ENCODE measurements at places on chromosomes 2 and 18.

DNA sequence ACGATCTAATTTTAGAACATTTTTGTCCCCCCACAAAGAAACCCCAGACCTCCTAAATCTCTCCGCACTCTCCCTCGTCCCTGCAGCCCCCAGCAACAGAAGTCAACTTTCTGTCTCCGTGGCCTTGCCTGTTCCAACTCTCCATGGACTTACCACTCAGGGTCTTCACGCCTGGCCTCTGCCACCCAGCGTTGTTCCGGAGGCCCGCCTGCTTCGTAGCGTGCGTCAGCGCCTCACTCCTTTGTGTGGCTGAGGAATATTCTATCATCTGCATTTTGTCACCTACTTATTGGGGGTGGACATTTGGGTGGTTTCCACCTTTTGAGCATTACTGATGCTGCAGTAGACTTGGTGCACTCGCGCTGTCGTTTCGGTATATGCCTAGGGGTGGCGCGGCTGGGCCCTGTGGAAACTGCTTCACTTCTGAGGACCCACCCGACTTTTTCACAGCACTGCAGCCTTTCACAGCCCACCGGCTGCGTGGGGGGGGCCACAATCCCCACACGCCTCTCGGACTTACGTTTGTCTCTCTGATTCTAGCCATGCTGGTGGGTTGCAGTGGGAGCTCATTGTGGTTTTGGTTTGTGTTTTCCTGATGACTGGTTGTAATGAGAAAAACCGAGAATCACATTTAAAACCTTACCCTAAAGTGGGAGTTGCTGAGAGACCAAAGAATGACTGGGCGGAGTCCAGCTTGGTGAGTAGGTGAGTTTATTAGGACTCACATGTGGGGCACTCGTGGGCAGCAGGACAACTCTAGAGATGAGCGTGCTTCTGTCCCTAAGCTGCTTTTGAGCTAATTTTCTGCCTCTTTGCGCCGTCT, 1.4 kb upstream of the HSBP1L1 start:
- no peak for DNase-seq

- DNase-seq, result no peak
Observed at GRCh38 chr2:15686643-15687042, 95.0 kb downstream of the DDX1 start.

- DNase-seq, result no peak
Observed at GRCh38 chr2:143877056-143877455, 642.9 kb downstream of the ZEB2 start.

DNA sequence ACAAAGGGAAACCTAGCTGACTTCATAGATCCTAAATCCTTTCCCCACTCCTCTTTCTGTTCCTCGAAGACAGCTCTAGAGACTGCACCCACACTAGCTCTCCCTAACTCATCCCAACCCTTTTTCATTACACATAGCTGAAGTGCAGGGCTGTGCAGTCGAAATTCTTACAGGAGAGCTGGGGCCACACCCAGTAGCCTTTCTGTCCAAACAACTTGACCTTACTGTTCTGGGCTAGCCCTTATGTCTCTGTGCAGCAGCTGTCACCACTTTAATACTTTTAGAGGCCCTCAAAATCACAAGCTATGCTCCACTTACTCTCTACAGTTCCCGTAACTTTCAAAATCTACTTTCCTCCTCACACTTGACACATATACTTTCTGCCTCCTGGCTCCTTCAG, 666.1 kb upstream of the PKDCC start:
- no peak for DNase-seq

- no peak for DNase-seq
Observed at GRCh38 chr2:98004047-98004446, 8.3 kb upstream of the TMEM131 start.

DNA sequence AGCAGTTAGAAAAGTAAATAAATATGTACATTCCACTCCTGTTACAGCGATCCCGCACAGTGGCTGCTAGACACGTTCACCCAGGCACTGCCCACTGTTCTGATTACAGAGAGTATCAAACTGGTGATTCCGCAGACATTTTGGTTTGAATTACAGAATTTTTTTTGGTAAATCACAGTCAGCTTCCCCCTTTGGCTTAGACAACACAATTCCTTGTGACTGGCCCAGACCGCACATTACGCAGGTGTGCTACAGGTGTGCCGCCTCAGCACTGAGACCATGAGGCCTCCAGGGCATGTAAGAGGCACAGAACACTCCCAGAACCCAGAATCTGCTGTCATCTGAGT, 112.3 kb downstream of the PXDN start:
- no peak for DNase-seq

DNA sequence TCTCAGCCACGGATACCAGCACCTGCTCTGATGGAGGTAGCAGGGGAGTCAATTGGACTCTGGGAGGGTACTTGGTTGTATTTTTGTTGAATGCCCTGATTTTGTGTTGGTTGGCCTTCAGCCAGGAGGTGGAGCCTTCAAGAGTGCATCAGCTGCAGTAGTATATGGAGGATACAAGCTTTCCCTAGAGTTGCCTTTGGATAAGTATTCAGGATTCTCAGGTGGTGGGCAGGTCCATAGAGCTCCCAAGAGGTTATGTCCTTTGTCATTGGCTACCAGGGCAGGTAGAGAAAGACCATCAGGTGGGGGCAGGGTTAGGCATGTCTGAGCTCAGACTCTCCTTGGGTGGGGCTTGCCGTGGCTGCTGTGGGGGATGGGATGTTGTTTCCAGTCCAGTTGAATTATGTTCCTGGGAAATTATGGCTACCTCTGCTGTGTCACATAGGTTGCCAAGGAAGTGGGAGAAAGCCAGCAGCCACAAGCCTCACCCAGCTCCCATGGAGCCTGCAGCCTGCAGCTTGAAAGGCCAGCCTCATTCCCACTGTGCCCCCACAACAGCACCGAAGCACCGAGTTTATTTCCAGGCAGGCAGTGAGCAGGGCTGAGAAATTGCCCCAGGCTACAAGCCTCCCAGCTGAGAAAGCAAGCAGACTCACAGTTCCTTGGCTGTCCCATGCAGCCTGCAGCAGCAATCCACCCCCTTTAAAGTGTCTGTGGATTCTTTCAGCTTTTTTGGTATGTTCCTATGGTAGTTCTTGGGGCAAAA, 38.6 kb upstream of the CHST9 start:
- DNase-seq, result no peak

DNA sequence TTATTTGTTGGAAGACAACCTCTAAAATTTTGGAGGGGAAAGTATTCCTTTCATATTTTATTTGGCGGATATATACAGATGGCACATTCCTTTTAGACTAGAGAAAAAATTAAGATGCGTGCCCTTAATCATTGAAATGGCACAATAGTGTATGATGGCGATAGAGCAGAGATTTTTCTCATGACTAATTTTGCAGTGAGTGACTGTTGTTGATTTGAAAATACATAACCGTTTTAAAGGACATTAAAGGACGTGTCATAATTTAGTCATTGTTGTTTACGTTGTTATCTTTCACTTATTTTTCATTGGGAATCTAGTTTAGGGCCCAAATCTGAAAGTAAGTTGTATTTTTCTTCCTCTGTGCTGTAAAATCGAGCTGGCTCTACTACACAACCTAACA, 61.7 kb downstream of the CERS6 start:
- no peak for DNase-seq

- no peak for DNase-seq
Observed at GRCh38 chr2:162196638-162197037, 44.6 kb upstream of the GCG start.

DNA sequence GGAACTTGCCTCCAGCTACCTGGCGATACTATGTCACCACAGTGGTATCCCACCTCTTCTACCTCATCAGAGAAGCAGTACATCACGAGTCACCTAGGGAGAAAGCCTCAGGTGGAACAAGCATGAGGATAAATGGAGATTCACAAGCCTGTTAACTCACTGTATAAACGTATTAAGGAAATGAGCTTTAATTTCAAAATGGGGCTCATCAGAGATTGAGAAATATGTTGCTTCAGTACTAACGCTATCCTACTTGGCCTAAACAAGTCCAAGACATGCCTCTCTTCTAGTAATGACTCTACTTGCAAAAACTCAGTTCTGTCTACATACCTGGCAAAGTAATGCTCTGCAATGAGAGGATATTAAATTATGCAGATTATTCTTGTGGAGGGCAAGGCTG, 4.3 kb downstream of the SLC39A6 start:
- no peak for DNase-seq

DNA sequence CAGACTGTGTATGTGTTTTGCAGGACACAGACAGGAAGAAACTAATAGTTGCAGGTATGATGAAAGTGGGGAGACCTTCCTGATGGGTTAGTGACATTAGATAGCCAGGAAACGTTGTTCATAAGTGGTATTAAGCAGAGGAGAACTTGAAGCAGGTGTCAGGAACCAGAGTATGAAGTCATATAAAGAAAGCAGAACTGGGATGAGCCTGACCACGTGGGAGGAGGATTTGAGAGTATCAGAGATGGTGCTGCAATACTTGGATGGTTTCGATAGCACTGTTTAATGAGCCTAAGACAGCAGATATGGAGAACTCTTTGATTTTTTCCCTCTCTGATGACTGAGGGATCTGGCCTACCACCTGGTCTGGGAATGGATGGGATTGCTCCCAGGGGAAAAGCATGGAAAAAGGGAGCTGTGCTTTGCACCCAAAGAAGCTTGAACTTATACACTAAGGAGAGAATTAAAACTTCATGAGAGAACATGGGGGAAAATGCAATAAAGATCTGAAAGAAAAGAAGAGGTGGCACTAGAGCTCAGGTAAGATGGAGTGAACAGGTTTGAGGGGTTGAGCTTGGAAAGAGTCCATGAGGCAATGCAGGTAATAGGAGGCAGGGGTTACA, 226.0 kb upstream of the LRRTM1 start:
- no peak for DNase-seq

- DNase-seq, result no peak
Observed at GRCh38 chr18:66993492-66993891, 389.6 kb upstream of the CDH19 start.

DNA sequence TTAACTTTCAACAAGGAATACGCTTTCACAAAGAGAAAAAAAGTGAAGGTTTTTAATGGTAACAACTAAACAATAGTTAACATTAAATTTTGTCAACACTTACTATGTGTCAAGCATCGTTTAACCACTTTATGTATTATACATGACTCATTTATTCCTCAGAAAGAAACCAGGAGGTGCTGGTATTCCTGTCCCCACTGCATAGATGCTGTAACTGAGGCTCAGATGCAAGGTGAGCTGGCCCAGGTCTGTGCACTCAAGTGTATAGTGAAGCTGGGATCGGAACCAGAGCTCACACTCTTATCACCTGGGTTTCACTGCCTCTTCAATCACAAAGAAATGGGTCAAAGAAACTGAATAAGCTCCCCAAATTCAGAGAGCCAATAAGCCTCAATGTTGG, 16.5 kb downstream of the FBXO15 start:
- DNase-seq, result no peak

GRCh38 chr2:235382601-235383000, 111.2 kb upstream of the AGAP1 start:
- no peak for DNase-seq

- DNase-seq, result no peak
Observed at GRCh38 chr18:75773618-75774017, 346.1 kb upstream of the SMIM21 start.

DNA sequence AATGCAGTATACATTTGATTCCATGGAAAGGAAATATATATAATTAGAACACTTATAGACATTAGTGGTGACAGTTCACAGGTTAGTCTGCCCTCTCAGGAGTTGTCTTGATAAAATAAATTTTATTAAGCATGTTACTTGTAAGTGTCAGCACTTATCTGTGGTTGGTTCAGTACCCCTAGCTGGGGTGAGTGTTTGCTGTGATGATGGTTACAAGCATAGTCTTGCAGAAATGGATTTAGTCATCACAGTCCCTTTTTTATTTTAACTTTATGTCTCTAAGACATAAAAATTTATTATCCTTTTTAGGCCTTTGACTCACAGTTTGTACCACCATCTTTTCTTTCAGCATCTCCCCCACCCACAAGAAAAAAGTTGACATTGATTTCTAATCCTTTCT, 52.1 kb downstream of the NCK2 start:
- DNase-seq, result no peak

GRCh38 chr2:232363784-232364615, 14.6 kb upstream of the ALPP start:
- no peak for DNase-seq

GRCh38 chr2:98576666-98577312, 31.5 kb downstream of the COA5 start:
- no peak for DNase-seq

GRCh38 chr18:6741232-6741663, 11.7 kb downstream of the ARHGAP28 start:
- no peak for DNase-seq

DNA sequence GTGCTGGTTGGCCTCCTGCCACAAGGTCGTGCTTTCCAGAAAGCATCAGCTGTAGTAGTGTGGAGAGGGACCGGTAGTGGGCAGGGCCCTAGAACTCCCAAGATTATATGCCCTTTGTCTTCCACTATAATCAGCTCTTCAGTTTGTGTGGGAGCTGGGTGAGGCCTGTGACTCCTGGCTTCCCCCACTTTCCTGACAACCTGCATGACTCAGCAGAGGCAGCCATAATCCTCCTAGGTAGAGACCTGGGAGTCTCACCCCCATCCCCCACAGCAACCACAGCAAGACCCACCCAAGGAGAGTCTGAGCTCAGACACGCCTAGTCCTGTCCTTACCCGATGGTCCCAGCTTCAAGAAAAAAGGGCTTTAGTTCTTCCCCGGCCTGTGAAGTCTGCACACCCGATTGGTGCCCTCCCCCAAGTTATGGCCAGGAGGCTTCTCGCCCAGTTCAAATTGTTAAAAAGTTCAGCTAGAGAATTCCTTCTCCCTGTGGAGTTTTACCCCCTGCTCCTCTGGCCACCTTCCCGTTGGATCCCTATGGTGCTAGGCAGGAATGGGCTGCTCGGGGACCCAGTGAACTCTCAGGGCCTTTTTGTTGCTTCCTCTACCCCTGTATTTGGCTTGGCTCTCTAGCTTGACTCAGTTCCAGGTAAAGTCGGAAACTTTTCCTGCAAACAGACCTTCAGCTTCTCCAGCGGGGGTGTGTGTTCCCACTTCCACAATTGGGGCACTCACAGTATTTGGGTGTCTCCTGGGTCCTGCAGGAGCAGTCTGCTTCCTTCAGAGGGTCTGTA, 57.8 kb upstream of the FAM237A start:
- DNase-seq, result no peak

GRCh38 chr2:45329045-45329677, 281.9 kb downstream of the SRBD1 start:
- DNase-seq, result no peak

Data from NCI-H1105 treated with DMSO at 0.1 percent for 48 hours (cell line).